ENCODE measurements at places on chromosomes 3 and 15.

- no peak for DNase-seq
Measured at GRCh38 chr3:50264383-50264963, 4.5 kb upstream of the SEMA3B start.

- DNase-seq, result no peak
Measured at GRCh38 chr15:32657198-32657883, 15.8 kb downstream of the SCG5 start.

DNA sequence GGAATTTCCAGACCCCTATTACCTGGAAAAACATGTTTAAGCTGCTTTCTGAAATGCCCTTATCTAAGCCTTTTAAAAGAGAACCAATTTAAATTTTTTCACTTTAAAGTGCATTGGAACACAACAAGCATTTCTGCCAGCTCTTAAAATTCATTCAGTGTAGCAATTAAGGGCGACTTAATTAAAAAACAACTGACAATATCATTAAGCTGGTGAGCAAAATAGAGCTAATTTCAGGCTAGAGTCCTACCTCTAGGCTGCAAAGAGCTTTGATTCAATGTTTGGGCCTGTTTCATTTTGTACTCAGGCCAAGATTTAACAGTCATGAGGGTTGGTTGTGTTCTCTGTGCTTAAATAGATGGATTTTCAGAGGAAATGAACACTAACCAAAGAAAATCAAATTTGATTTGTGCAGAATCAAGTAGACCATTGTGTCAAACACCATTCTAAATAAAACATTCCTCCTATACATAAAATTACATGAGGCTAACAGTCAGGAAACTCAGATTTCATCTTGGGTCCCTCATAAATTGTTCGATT is 114.6 kb downstream of the TMEM108 start:
- DNase-seq, result no peak

DNA sequence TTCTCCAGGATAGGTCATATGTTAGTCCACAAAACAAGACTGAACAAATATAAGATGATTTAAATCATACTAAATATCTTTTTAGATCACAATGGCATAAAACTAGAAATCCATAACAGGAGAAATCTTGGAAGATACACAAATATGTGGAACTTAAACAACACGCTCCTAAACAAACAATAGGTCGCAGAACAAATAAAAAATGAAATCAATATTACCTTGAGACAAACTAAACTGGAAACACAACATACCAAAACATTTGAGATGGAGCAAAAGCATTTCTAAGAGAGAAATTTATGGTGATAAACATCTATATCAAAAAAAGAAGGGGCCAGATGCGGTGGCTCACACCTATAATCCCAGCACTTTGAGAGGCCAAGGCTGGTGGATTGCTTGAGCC is 8.3 kb upstream of the TMCO5A start:
- no peak for DNase-seq

- DNase-seq, result no peak
Measured at GRCh38 chr15:56817321-56818080, 84.2 kb upstream of the ZNF280D start.

GRCh38 chr3:34264337-34265041 is 466.1 kb downstream of the PDCD6IP start:
- no peak for DNase-seq

- DNase-seq, result no peak
Measured at GRCh38 chr15:29939404-29939803, 117.1 kb upstream of the TJP1 start.

GRCh38 chr15:90813796-90814190 is 54.6 kb upstream of the FURIN start:
- no peak for DNase-seq

DNA sequence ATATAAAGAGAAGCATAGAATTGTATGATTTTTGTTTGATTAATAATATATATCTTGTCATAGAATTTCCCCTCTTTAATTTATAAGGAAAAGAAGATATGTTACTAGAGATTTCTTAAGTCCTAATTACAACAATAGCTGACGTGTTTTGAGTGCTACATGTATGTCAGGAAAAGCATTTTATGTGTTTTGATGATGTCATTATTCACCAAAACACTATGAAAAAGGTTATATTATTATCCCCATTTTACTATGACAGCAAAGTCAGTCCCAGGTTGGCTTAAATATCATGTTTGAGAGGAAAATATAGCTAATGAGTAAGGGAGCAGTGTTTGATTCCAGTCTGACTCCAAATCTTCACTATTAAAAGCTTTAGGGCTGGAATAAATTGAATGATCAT is 428.4 kb upstream of the GOLIM4 start:
- no peak for DNase-seq

- DNase-seq, result no peak
Measured at GRCh38 chr3:189950258-189950657, 170.4 kb downstream of the P3H2 start.

DNA sequence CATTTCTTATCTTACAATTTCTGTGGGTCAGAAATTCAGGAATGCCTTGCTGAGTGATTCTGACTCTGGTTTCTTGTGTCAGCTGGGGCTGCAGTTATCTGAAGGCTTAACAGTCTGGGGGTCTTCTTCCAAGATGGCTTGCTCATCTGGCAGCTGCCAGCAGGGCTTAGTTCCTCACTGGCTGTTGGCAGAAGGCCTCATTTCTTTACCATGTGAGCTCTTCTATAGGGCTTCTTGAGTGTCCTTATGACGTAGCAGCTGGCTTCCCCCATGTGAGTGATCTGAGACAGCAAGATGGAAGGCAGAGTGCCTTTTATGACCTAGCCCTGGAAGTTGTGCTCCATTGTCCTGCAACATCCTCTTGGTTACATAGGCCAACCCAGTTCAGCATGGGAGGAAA is 82.0 kb upstream of the PDZRN3 start:
- no peak for DNase-seq

- no peak for DNase-seq
Measured at GRCh38 chr3:59749291-59749690, 699.5 kb upstream of the CFAP20DC start.

- DNase-seq, result no peak
Measured at GRCh38 chr3:127006781-127007436, 24.0 kb downstream of the PLXNA1 start.

GRCh38 chr15:91849180-91849579 is 4.3 kb upstream of the SLCO3A1 start:
- DNase-seq, result no peak

- no peak for DNase-seq
Measured at GRCh38 chr3:192367616-192368015, 359.7 kb downstream of the FGF12 start.

- no peak for DNase-seq
Measured at GRCh38 chr3:60304112-60304511, 947.1 kb downstream of the FHIT start.

GRCh38 chr3:140447136-140447535 is 230.7 kb upstream of the TRIM42 start:
- no peak for DNase-seq

DNA sequence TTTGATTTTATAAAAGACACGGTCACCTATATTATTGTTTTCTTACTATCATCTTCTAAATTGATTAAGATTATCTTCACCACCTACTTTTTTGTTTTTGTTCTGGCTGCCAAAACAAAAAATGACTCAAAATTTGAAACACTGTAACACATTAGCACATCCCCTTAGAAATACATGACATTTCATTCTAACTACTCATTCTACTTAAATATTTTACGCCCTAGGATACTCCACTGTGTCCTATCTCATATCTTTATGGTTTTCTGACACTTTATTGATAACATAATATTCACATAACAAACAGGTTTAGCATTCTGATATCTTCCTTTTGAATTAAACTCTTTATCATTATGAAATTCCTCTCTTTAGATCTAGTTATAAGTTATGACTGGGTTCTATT is 656.2 kb downstream of the GBE1 start:
- DNase-seq, result no peak

GRCh38 chr15:68593341-68593740 is 14.5 kb downstream of the CORO2B start:
- no peak for DNase-seq

GRCh38 chr15:31467361-31467760 is 140.7 kb downstream of the KLF13 start:
- no peak for DNase-seq

- no peak for DNase-seq
Measured at GRCh38 chr3:79887213-79887612, 119.4 kb upstream of the ROBO1 start.

- DNase-seq, result no peak
Measured at GRCh38 chr15:76153241-76154197, 93.7 kb downstream of the TMEM266 start.

GRCh38 chr3:126423191-126424038 is 28.7 kb downstream of the CFAP100 start:
- no peak for DNase-seq

DNA sequence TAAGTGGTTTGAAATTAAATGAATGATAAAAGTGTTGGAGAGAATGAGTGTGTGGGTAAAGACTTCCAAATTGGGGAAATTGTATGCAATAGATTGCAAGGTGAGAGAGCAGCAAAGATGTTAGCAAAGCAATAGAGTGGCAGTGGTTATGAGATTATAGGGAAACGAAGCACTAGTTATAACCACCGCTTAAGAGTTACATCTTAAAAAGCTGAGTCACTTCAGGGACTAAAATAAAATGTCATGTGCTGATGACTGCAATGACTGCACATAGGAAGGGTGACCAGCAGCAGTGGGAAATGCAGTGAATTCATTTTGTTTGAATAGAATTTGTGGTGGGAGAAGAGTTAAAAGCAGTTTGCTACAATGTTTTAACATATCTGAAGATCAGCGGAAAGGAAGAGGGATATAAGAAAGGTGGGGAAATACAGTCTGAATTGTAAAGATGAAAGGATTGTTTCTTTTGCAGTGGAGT is 127.3 kb downstream of the RAP2B start:
- no peak for DNase-seq

GRCh38 chr3:45223889-45224727 is 2.0 kb downstream of the TMEM158 start:
- no peak for DNase-seq

DNA sequence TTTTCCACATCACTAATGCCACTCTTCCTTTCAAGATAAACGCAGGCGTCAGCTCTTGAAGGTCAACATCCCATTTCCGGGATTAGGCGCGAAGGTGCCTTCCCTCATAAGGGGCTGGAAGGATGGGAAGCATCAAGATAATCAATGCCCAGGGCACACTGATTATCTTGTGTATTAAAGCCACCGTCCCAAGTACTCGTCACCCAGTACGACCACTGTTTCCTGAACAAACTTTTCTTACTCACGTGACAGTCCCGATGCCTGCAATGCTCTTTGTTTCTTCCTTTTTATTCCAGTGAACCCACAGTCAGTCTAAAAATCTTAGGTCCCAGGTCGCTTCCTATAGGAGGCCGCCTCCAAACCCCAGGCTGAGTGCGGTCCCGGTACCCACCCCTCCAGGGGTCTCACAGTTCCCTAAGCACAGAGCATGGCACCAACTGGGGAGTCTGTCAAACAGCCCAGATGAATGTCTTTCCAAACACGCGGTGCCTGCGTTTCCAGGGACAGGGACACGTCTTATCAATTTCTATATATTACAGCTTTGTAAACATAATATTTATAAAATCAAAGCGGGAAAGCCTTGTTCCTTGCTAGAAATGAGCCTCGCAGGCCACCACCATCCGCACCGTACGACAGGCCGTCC is 589 bp downstream of the ANAPC13 start:
- DNase-seq, result no peak

- DNase-seq, result no peak
Measured at GRCh38 chr15:63019511-63020109, 22.9 kb upstream of the TPM1 start.

DNA sequence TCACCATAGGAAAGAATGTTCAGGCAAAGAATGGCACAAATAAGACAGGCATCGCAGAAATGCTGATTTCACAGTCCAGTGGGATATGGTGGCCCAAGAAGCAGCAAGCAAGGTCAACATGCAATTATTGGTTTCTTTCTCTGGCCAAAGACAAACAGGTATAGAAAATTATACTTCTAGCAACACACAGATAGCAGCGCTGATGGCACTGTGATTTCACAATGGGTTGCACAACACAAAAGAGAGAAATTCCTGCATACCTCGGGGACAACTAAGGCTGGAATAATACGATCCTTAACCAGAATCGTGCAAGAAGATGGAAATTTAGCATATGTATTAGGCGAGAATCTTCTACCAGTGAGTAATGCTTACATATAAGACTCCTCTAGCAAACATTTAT is 76.3 kb upstream of the NR2F2 start:
- no peak for DNase-seq

DNA sequence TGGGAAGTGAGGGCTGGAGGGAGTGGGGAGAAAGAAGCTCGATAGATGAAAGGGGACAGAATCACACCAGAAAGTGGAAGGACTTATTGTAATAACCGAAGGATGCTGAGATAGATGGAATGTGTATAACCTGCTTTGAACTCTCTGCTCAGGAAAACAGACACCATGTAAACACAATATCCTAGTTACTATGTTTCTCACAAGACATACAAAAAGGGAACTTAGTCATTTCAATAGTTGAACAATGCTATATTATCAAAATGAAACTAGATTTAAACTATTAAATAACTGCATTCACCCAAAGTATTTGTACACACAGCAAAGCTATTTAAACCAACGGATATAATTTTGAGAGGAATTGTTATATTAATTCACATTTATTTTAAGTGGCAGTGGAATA is 108.3 kb upstream of the GADL1 start:
- DNase-seq, result no peak

GRCh38 chr3:71152892-71153265 is 430.6 kb downstream of the FOXP1 start:
- no peak for DNase-seq

DNA sequence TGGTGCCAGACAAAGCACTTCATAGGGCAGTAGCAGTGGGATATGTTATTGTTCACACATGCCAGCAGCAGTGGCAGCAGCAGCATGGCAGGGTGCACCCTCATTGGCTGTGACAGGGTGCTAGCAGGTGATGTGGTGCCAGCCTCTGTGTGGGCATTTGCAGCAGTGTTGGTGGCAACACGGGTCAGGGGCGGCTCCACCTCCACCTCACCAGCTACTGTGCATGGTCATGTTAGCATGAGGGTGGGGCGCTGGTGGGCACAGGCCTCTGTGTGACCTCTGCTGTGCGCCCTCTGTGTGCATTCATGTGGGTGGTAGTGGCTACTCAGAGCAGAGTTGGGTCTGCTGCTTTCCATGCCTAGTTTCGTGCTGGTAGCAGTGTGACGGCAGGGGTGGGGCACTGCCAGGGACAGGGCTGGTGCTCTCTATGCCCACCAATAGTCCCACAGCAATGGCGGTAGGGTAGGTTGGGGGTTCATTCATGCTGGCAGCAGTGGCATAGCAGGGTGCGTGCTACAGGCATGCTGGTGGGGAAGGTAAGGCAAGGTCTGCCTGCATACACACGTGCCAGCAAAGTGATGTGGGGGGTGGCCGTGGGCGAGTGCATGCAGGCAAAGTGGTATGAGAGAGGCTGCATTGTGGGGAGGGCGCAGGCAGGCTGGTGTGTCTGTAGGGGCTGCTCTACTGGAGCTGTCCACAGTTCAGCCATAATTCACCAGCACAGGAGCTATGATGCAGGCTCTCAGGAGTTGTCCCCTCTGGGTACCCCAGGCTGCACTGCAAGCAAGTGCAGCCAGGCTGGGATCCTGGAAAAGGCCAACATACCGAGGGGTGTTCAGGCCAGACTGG is 402.7 kb downstream of the GRM7 start:
- no peak for DNase-seq

- DNase-seq, result no peak
Measured at GRCh38 chr3:181683563-181683962, 28.2 kb upstream of the SOX2 start.

All from stimulated activated CD8-positive, alpha-beta memory T cell treated with anti-CD3 and anti-CD28 coated beads, Interleukin-2, amount 100 ng/mL, for 48 hours (primary cell).